ENCODE measurements at places on chromosomes 4 and X. TPM values are rescaled to one million over a fixed set of nuclear protein-coding genes. Genes with fewer than 3 reads are reported as not detected.

DNA sequence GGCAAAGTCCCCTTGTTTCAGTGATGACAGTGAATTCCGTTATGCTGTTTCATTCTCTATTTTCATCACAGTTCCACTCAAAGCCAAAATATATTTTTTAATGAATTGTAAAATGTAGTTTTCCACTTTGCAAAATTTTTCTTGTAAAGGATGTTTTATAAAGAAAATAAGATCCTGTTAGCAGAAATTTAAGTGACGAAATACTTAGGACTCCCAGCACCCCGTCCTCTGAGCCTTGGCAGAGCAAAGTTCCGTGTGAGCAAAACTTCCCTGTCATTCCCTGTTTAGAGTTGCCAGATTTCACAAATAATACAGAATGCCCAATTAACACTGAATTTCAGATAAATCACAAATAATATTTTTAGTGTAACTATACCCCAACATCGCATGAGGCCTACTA is 81.0 kb upstream of the RBPJ start:
- H3K4me3 ChIP-seq, result no peak overlapping the region
- H3K27ac ChIP-seq, result no peak overlapping the region
- DNase-seq, result no peak
- no peaks in the 10 kb centered on the region for H3K4me1 ChIP-seq
- H3K36me3 ChIP-seq, result peaks cover 1% of the 10 kb centered on the region

GRCh38 chr4:38365261-38365660 is 298.7 kb upstream of the KLF3 start:
- DNase-seq, result no peak
- H3K27ac ChIP-seq, result no peak overlapping the region
- no peak overlapping the region for H3K4me3 ChIP-seq
- H3K36me3 ChIP-seq, result no peaks in the 10 kb centered on the region
- H3K4me1 ChIP-seq, result no peaks in the 10 kb centered on the region

DNA sequence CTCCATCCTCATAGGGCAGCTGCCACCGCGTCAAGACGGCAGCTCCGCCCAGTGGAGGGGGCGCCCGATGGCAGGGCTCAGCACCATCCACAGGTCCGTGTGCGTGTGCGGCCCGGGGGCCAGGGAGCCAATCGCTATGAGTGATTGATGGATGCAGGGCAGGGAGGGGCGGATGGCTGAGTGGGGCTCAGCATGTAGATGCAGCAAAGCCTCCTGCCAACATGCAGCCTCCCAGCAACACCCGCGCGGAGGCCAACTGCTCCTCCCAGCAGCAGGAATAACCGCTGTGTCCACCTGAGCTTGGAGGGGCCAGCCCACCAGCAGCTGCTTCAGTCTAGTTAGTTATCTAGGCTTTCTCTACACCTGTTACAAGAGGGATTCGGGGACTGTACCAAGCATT is 77.4 kb downstream of the MTMR1 start:
- H3K36me3 ChIP-seq, result no peaks in the 10 kb centered on the region
- no peaks in the 10 kb centered on the region for H3K27me3 ChIP-seq
- H3K4me3 ChIP-seq, result no peak overlapping the region
- peaks cover 5% of the 10 kb centered on the region for H3K4me1 ChIP-seq
- H3K27ac ChIP-seq, result no peak overlapping the region

GRCh38 chrX:39249999-39250398 is 448.7 kb downstream of the MID1IP1 start:
- H3K36me3 ChIP-seq, result no peaks in the 10 kb centered on the region
- no peaks in the 10 kb centered on the region for H3K27me3 ChIP-seq
- no peak for DNase-seq

GRCh38 chr4:166092797-166093290 is 219.8 kb downstream of the TLL1 start:
- no peak for DNase-seq
- no peak overlapping the region for H3K27ac ChIP-seq
- H3K36me3 ChIP-seq, result no peaks in the 10 kb centered on the region

GRCh38 chrX:644304-645281 is 14.0 kb downstream of the SHOX start:
- DNase-seq, result no peak
- no peak overlapping the region for H3K27ac ChIP-seq

DNA sequence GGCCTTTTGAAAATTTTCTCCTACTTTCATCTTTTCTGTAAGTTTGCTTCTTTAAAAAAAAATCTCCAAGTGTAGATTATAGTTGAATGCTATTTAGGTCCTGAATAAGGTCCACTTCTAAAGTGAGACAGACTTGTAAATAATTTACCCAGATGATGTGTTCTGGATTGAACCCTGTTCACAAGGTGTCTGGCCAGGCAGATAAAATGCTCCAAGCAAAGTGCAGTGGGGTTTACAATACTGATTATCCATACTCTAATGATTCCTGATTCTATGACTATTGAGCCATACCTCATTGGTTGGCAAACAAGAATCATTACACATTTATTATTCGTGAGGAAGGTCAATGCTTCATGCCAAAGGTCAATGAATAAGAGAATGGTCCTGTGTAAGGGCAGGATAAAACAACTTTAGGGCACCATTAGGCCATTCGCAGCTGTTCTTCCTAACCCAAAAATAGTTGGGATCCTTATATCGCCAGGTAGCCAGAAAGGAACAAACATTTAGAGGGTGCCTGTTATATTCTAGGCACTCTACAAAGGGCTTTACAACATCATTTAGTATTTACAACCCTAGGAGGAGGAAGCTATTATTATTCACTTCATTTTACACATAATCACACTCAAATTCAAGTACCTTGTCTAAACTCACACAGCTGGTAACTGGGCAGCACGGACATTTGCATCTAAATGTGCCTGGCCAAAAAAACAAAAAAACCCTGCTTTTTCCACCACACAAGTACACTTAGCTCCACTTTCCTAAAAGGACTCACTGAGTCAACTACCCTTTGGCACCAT is 18.6 kb upstream of the SAT1 start:
- no peaks in the 10 kb centered on the region for H3K4me1 ChIP-seq
- H3K27me3 ChIP-seq, result no peaks in the 10 kb centered on the region
- no peaks in the 10 kb centered on the region for H3K36me3 ChIP-seq

- H3K36me3 ChIP-seq, result no peaks in the 10 kb centered on the region
Measured at GRCh38 chr4:182560358-182560757, 317.2 kb downstream of the TENM3 start.

- H3K4me1 ChIP-seq, result no peaks in the 10 kb centered on the region
- no peaks in the 10 kb centered on the region for H3K27me3 ChIP-seq
- no peak overlapping the region for H3K4me3 ChIP-seq
- no peaks in the 10 kb centered on the region for H3K36me3 ChIP-seq
- DNase-seq, result no peak
- no peak overlapping the region for H3K27ac ChIP-seq
Measured at GRCh38 chr4:68396756-68397155, 46.9 kb upstream of the YTHDC1 start.

- H3K36me3 ChIP-seq, result peaks cover 5% of the 10 kb centered on the region
- peak overlapping the region; percentile 23 for H3K4me3 ChIP-seq
- H3K27ac ChIP-seq, result no peak overlapping the region
- no peak for DNase-seq
- H3K27me3 ChIP-seq, result no peaks in the 10 kb centered on the region
- H3K4me1 ChIP-seq, result peaks cover 28% of the 10 kb centered on the region
Measured at GRCh38 chrX:65783746-65784145, 116.3 kb downstream of the MSN start.

DNA sequence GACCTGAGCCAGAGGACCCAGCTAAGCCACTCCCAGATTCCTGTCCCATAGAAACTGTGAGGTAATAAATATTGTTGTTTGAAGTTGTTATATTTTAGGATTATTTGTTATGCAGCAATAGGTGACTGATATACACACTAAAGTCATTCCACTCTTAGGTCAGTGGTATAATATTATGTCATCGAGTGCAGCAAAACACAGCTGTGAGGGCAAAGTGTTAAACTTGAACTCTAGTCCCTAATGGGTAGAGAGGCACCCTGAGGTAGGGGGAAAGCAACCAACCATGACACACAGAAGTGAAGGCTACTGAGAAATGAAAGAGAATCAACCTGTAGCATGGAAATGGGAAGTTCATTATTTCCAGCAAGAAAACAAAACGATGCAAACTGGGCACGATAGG is 66.6 kb downstream of the ATXN3L start:
- no peak for DNase-seq
- H3K27ac ChIP-seq, result no peak overlapping the region
- no peak overlapping the region for H3K4me3 ChIP-seq
- H3K36me3 ChIP-seq, result peaks cover 8% of the 10 kb centered on the region
- H3K4me1 ChIP-seq, result peaks cover 43% of the 10 kb centered on the region

GRCh38 chr4:67122029-67122428 is 423.3 kb downstream of the CENPC start:
- no peaks in the 10 kb centered on the region for H3K36me3 ChIP-seq
- H3K4me3 ChIP-seq, result no peak overlapping the region
- no peak for DNase-seq
- no peak overlapping the region for H3K27ac ChIP-seq
- H3K4me1 ChIP-seq, result no peaks in the 10 kb centered on the region
- H3K27me3 ChIP-seq, result no peaks in the 10 kb centered on the region

GRCh38 chr4:5955856-5956255 is 62.4 kb downstream of the C4orf50 start:
- H3K27me3 ChIP-seq, result no peaks in the 10 kb centered on the region
- DNase-seq, result no peak
- no peak overlapping the region for H3K4me3 ChIP-seq
- H3K4me1 ChIP-seq, result peaks cover 16% of the 10 kb centered on the region
- H3K36me3 ChIP-seq, result no peaks in the 10 kb centered on the region

- no peak for DNase-seq
- no peak overlapping the region for H3K4me3 ChIP-seq
- no peaks in the 10 kb centered on the region for H3K36me3 ChIP-seq
- no peaks in the 10 kb centered on the region for H3K4me1 ChIP-seq
- no peak overlapping the region for H3K27ac ChIP-seq
- no peaks in the 10 kb centered on the region for H3K27me3 ChIP-seq
Measured at GRCh38 chr4:29220761-29221160, 1499.4 kb upstream of the PCDH7 start.

DNA sequence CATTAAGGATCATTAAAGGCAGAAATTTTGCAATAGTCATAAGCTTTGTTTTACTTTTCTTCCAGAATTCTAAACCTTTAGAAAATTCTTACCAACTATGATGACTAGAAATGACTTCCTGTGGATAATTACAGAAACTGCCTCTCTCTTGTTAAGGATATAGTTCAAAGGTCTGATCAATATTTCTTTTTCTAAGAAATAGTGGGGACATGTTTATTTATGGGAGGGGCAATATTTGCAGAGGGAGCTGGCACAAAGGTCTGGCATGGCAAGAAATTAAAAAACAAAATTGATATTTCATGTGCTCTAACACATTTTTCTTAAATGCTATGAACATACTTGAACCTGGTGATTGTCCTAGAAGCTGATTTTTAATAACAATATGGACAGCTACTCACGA is 448.9 kb downstream of the KCTD8 start:
- no peak overlapping the region for H3K4me3 ChIP-seq

DNA sequence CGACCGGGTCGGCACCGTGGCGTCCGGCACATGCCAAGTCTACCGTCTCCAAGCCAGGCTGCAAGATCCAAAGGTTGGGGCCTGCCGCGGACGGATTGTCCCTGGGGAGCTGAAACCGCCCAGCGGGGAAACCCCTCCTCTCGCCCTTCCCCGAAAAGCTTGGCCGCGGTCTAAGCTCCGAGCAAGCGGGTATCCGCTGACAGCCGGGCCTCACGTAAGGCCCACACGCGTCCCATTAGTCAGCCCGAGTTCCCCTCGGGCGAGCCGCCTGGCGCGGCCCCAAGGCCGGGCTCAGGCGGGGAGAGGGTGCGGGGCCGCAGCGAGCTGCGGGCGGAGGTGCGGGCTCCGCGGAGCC is 6.8 kb upstream of the BCOR start:
- H3K27me3 ChIP-seq, result no peaks in the 10 kb centered on the region
- DNase-seq, result no peak
- H3K4me1 ChIP-seq, result peaks cover 15% of the 10 kb centered on the region
- H3K36me3 ChIP-seq, result no peaks in the 10 kb centered on the region

DNA sequence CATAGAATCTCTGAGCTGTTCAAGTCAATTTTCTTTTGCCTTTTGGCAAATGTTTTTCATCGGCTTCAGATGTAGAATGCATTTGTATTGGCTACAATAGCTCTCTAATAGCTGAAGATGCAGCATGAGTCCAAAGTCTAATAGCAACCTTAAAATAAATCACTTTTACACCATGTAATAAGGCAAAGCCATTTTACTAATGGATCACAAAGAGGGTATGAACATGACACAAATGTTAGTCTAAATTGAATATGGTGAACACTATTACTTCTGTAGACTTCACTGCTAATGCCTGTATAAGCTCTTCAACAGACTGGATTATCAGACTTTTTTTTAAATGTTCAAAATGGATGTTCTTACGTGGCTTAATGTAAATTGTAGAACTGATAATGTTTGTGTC is 645.3 kb downstream of the TLL1 start:
- DNase-seq, result no peak
- H3K4me3 ChIP-seq, result no peak overlapping the region
- no peak overlapping the region for H3K27ac ChIP-seq
- no peaks in the 10 kb centered on the region for H3K4me1 ChIP-seq

DNA sequence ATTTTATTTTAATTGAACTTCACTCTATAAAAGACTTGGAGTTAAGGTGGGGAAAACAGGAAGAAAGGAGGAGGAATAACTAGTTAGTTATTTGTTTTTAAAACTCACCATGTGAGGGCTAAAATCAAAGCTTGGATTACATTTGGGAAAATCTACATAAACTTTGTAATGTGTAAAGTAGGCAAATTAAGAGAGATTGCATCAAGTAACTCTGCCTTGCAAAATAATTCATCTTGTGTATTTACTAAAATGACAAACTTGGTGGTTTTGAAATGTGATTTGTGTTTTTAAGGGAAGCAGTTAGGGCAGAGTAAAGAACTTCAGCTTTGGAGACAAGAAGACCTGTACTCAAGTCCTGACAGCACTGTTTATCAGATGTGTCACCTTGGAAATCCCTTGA is 43.3 kb upstream of the RASSF6 start:
- H3K27ac ChIP-seq, result no peak overlapping the region
- no peak overlapping the region for H3K4me3 ChIP-seq
- H3K36me3 ChIP-seq, result no peaks in the 10 kb centered on the region
- peaks cover 1% of the 10 kb centered on the region for H3K4me1 ChIP-seq
- DNase-seq, result no peak

DNA sequence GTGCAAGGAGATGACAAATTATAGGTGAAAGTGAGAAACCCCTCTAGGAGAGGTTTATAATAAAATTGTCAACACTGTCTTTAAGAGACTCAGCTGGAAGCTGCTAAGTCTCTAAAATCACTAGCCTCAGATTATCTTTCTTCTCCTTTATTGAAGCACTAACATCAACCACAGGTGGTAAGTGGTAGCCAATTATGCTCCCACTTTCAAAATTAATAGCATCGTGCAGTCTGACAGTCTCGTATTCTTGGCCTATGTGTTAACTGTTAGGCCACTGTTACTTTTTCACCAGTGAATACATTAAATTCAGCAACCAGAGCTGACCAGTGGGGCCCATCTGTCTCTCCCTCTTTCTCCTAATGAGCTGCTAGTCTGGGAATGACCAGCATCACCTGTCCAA is 674.1 kb downstream of the RAPGEF2 start:
- H3K36me3 ChIP-seq, result no peaks in the 10 kb centered on the region
- no peaks in the 10 kb centered on the region for H3K4me1 ChIP-seq
- H3K27ac ChIP-seq, result no peak overlapping the region
- H3K4me3 ChIP-seq, result no peak overlapping the region
- no peaks in the 10 kb centered on the region for H3K27me3 ChIP-seq
- DNase-seq, result no peak

RPL39 gene
- total RNA-seq, result 1,797 TPM

CXCR3 gene
- 119 TPM for total RNA-seq

IL9R gene
- 87.0 TPM for total RNA-seq

TRAM1L1 gene
- total RNA-seq, result not detected

TRPC5OS gene
- not detected for total RNA-seq

TASL gene
- 3.2 TPM for total RNA-seq

P2RY8 gene
- 82.4 TPM for total RNA-seq
